ENCODE measurements at places on chromosomes 5 and 9. TPM values are rescaled to one million over a fixed set of nuclear protein-coding genes. Genes with fewer than 3 reads are reported as not detected.

Gene KIF4B
- not detected for total RNA-seq

Gene HTR1A
- not detected for total RNA-seq

Gene SYK
- 12.3 TPM for total RNA-seq

Gene RXFP3
- not detected for total RNA-seq

Gene CD72
- total RNA-seq = 1.7 TPM

Gene BHMT
- 0.88 TPM for total RNA-seq

Gene MCC
- total RNA-seq = 16.7 TPM

Gene ANKRD18B
- 3.8 TPM for total RNA-seq

Gene PHYKPL
- total RNA-seq = 18.7 TPM

Gene GRXCR2
- total RNA-seq = not detected

Gene MAN1B1
- 80.3 TPM for total RNA-seq

Gene SLC6A19
- total RNA-seq = not detected

Gene SLC6A7
- total RNA-seq = not detected

Gene MAMDC4
- 6.4 TPM for total RNA-seq

Gene LCN15
- total RNA-seq = not detected

Gene PRDM9
- total RNA-seq = not detected

Gene PPP3R2
- not detected for total RNA-seq

Gene PCDHB13
- total RNA-seq = 1.9 TPM

Gene PCDH1
- total RNA-seq = 42.4 TPM

Gene CKS2
- total RNA-seq = 57.7 TPM

Gene CER1
- not detected for total RNA-seq

Gene SNCAIP
- total RNA-seq = 3.0 TPM

Gene FST
- 0.33 TPM for total RNA-seq

Gene CARTPT
- not detected for total RNA-seq

Gene ARID3C
- 0.48 TPM for total RNA-seq

Gene CATSPER3
- 0.13 TPM for total RNA-seq

Gene IRGM
- not detected for total RNA-seq

Gene IGFBPL1
- total RNA-seq = 2.5 TPM

Gene WDR31
- total RNA-seq = 3.0 TPM

Gene TGFBI
- total RNA-seq = 443 TPM

Gene PRRC2B
- total RNA-seq = 158 TPM

Gene PCDHB11
- total RNA-seq = 1.8 TPM

Gene GDA
- 0.04 TPM for total RNA-seq

Gene MEIKIN
- not detected for total RNA-seq

Measured in kidney epithelial cell (primary cell).